IPS-NIHi11 (cell line): ENCODE measurements at places on chromosomes 12 and 14.

DNA sequence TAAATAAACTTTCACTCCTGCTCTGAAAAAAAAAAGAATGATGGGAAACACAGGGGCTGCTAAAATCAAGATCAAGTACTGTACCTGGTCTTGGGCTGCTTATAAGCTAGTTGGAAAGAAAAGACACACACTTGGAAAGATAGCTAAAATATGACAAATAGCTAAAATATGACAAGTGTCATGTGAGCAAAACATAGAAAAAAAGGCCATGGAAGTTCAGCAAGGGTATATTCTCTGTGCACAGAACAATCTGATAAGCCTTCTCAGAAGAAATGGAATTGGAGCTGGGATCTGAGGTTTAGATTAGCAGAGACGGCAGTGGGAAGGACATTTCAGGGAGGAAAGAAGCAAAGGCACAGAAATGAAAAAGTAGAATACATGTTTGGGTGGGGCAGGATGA lies 126.2 kb upstream of the PMCH start:
- DNase-seq: no peak

- DNase-seq: no peak
These were observed 27.4 kb downstream of the DNM1L start for GRCh38 chr12:32706335-32707024.

DNA sequence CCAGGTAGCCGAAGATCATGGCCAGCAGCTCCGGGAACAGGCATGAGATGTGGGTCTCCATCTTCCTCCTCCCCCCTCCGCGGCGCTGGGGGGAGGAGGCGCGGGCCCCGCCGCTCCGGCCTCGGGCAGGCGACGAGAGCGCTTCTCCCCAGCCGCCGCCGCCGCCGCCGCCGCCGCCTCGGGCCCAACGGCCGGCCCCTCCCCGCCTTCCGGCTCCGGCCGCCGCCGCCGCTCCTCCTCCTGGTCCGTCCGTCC lies 448 bp downstream of the FBXL14 start:
- DNase-seq: peak; percentile 74

DNA sequence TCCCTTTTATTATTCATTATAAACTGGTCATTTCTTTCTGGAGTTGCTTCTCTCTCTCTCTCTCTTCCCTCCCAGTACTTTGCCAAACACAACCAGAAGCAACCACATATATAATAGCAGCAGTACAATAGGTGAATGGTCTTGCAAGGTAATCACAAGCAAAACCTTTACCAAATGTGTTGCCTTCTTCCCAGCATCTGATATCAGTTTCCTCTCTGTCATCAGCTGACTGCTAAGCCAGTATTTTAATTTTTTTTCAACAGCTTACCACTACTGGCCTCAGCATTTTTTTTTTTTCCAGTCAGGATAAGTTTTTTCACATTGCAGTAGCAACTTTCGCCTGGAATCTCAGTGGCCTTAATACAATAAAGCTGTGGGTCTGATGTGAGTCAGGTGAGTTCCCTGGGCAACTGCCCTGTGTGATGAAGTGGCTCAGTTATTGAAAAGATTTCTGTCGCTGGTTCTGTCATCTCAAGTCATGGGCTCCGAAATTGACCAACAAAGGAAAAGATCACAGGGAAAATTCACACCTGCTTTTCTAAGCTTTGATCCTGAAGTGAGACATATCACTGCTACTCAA lies 282.5 kb upstream of the AMIGO2 start:
- no peak for DNase-seq

DNA sequence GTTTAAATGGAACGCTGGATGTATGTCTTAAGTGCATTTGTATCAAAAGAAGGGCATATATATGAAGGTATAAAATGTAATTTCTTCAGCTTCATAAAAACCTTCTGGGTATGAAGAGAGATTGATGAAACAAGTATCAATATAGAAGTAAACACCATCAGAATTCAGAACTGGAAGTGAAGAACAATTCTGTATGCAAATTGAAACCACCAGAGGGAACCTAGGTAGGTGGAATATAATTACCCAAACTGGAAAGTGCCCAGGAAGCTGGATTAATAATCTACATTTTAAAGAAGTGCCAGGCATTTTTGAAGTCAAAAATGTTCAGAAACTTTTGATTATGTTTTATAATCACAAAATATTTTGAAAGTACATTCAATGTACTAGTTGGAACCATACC lies 336.2 kb upstream of the GARIN6 start:
- DNase-seq: no peak

- no peak for DNase-seq
These were observed 335.6 kb downstream of the SYT1 start for GRCh38 chr12:79200176-79200575.

DNA sequence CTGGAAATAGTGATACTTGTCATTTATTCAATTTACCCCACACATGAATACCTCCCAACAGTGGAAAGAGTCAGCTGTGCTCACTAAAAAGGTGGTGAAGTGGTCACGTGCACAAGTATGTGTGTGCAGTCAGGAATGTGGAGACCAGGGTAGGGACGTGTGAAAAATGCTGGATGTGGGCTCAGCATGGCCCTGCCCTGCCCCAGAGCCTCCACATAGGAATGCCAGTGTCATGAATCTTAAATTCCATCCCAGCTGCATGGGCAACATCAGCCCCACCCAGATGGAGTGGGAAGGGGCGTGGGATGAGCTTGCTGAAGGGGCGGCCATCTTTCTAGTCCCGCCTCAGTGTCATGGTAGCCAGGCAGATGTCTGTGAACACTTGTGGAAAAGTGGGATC lies 87.7 kb downstream of the C12orf75 start:
- DNase-seq: no peak

- no peak for DNase-seq
These were observed 9.0 kb upstream of the MLEC start for GRCh38 chr12:120677765-120678473.

- DNase-seq: no peak
These were observed 300.9 kb upstream of the SRRM4 start for GRCh38 chr12:118680356-118680963.

DNA sequence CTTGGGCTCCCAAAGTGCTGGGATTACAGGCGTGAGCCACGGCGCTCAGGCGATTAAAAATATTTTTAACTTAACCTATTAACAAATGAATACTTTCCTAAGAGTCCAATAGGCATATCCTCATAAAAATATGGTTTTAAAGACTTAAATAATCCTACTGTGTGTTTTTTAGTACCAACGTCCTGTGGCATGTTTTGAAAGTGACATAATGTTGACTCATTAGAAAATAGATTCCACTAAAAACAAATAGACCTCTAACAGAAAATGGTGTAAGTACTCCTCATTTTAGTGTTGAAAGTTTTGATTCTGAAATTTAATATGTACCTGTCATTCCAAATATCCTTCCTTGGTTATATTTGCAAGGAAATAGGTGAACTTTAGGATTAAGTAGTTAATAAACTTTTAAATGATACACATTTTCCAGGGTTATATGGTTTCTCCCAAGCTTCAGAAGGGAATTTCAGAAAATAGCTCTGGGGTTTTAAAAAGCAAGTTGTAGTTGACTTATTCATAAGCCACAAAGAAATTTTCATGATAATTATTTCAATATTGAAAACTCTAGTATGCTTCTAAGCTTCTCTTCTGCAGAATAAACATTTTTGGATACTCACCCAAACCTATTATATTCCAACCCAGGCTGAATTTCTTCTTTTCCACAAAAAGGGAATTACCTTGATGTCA lies 12.1 kb upstream of the LUM start:
- no peak for DNase-seq

GRCh38 chr14:75487155-75487671 lies 35.1 kb upstream of the BATF start:
- no peak for DNase-seq

- DNase-seq: no peak
These were observed 42.1 kb downstream of the SERPINA3 start for GRCh38 chr14:94654071-94654861.

DNA sequence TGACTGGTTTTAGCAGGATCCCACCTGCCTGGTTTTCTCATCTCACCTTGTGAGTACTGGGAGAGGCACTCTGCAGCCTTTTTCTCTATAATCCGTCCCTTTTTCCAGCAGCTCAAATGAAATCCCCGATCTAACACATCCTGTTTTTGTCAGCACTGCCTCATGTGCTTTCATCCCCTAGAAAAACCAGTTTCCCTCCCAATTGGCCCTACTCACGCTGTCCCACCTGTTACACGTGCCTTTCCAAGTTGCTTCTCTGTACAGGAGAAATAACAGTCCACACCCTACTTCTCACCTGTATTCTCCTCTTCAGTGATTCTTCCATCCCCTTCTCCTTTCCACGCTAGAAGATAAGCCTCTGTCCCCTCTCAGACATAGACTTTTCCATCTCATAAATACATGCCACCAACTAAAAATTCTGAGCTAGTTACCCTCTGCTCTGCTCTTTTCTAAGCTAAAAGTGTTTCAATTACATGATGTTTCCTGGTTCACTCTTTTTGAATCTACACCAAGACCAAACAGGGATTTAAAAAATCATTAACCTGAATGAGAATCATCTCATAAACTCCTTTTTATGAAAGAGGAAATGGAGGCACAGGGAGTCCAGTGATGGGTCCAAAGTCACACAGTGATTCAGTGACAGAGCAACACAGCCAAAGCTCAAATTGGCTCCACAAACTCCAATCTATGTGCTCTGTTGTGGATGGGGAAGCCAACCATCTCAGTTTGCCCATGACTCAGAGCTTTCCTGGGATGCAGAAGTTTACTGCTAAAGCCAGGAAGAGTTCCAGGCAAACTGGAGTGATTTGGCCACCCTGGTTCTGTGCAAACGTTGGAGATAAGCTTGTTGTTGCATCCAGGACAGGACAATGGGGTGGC lies 240.0 kb upstream of the TMEM132C start:
- no peak for DNase-seq

DNA sequence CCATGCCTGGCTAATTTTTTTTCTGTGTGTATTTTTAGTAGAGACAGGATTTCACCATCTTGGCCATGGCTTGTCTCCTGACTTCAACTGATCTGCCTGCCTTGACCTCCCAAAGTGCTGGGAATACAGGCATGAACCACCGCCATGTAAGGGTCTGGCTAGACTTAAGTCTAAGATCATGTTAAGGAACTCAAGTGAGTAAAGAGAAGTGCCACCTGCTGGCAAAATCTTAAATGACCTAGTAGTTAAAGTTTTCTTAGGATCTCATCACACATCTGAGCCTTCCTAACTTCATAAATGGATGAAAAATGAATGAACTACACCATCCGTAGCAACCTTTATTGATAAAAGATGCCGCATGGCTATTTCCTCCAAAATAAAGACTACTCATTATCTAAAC lies 1.7 kb upstream of the C12orf56 start:
- peak; percentile 32 for DNase-seq

- peak; percentile 50 for DNase-seq
These were observed 458 bp downstream of the SSPN start for GRCh38 chr12:26195641-26196420.

DNA sequence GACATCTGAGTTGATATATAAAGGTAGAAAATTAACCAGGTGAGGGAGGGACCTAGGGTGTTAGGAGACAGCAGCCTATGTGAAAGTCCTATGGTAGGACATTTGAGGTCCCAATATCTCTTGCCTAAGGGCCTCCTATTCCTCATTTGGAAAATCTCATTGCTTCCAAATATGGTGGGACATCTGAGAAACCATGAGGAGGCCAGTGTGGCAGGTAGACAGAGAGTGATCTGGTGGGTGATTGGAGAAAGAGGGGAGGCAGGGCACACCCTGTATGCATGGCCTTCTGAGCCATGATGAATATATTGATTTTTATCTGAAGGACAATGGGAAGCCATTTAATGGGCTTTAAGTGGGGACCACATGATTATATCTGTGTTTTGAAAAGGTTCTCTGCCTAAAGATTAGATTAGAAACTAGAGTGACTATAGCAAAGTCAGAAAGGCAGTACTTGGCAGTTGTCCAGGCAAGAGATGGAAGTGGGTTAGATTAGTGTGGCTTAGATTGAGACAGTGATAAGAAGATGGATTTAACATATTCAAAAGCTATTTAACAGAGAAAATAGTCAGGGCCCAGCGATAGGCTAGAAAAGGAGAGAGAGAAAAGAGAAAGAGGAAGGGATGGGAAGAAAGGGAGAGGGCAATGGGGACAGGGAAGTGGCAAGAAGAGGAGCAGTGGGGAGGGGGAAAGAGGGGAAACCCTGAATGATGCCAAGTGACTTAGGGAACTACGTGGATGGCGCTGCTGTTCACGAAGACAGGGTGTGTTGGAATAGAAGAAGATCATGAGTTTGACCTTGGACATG lies 237.2 kb upstream of the SRRM4 start:
- no peak for DNase-seq

GRCh38 chr12:131357185-131357747 lies 353.6 kb upstream of the SFSWAP start:
- DNase-seq: no peak

DNA sequence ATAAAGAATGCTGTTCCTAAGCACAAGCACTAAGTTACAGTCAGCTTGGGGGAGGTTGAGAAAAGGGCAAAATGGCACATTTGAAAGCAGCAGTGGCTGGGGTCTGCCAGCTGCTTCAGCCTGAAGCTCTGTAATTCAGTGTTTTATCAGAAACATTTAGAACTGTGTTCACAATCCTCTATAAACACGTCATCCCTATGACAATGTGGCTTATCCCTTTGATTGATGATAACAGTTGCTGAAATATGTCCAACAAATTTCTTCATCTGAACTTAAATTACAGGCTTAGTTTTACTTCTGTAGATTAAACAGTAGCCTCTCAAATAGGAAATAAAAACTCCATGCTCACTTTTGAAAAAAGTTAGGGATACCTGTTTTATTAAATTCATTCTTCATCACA lies 108.8 kb downstream of the VEZT start:
- DNase-seq: no peak

DNA sequence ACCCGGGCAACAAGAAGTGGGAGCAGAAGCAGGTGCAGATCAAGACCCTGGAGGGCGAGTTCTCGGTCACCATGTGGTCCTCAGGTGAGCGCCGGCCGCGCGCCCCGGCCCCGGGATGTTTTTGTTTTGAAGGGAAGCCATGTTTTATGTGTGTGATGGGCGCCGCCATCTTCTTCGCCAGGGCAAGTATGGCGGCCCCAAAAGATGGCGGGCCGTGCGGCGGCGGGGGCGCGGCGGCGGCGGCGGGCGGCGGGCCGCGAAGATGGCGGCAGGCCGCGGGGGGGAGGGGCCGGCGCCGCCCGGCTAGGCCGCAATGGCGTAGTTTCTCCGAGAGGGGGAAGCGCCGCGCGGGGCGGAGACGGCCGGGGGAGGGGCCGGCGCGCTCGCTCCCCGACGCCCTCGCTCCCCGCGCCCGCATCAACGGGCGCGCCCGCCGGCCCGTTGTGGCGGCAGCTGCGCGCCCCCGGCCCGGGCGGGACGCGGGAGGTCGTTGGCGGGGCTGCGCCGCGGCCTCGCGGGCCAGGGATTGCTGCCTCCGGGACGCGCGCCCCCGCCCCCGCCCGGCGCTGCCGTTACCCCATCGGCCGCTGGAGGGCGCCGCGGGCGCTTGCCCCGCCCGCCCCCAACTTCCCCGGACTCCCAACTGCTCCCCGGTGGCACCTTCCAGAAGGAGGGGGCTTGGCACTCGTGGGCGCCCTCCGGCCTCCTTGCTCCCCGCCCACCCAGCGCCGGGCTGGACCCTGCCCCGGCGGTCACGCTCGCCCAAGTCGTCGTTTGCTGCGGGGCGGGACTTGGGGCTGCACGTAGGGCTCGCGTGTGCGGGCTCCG lies 1.1 kb downstream of the YY1 start:
- DNase-seq: peak; percentile 87

GRCh38 chr12:111777345-111778045 lies 10.8 kb downstream of the ALDH2 start:
- peak; percentile 2 for DNase-seq

GRCh38 chr14:68886109-68886434 lies 93.0 kb downstream of the ACTN1 start:
- no peak for DNase-seq

- DNase-seq: no peak
These were observed 4.0 kb upstream of the SLC22A17 start for GRCh38 chr14:23356662-23357061.

- peak; percentile 71 for DNase-seq
These were observed 231.2 kb downstream of the AKAP6 start for GRCh38 chr14:32560209-32560857.
